Stimulated activated CD8-positive, alpha-beta memory T cell treated with anti-CD3 and anti-CD28 coated beads, Interleukin-12 subunit alpha, Interleukin-12 subunit beta, amount 100 ng/mL, for 1 hour (primary cell): ENCODE measurements at places on chromosomes 11 and 22.

- no peak for DNase-seq
Measured at GRCh38 chr11:92324890-92325289, 100.3 kb downstream of the FAT3 start.

DNA sequence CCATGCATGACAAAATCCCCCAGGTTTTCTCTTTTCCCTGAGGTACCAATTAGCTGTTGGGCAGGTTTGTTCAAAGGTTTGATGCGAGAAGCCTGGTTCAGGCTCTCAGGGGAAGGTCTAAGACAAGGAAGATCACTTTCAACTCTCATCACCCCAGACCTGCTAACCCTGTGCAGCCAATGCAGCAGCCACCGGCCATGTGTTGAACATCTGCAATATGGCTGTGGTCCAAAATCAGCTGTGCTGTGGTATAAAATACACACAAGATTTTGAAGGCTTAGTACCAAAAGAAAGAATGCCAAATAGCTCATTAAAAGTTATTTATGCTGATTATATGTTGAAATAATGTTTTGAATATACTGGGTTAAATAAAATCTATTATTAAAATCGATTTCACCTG is 58.5 kb downstream of the SMCO4 start:
- DNase-seq = no peak

GRCh38 chr11:10925149-10925926 is 67.5 kb upstream of the ZBED5 start:
- no peak for DNase-seq

DNA sequence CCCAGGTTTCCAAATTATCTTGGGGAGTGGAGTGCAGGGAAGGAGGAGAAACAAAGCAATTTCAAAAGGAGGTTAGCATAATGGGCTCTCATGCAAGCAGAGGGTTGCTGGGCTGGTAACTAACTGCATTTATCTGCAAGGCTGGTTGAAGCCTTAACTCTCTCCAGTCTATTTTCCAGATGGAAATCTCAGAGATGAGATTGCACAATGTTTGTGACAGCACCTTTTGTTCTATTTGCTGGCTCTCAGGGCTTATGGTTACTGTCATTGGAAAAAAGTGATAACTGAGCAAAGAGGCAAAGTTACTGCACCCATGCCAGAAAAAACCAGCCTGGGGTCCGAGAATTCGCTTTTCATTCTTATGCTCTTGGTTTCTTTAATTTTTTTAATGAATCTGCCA is 33.2 kb downstream of the ABCC8 start:
- DNase-seq = no peak

- no peak for DNase-seq
Measured at GRCh38 chr11:96014217-96014616, 90.3 kb upstream of the MTMR2 start.

- DNase-seq = no peak
Measured at GRCh38 chr22:17232406-17232805, 13.2 kb upstream of the ADA2 start.

DNA sequence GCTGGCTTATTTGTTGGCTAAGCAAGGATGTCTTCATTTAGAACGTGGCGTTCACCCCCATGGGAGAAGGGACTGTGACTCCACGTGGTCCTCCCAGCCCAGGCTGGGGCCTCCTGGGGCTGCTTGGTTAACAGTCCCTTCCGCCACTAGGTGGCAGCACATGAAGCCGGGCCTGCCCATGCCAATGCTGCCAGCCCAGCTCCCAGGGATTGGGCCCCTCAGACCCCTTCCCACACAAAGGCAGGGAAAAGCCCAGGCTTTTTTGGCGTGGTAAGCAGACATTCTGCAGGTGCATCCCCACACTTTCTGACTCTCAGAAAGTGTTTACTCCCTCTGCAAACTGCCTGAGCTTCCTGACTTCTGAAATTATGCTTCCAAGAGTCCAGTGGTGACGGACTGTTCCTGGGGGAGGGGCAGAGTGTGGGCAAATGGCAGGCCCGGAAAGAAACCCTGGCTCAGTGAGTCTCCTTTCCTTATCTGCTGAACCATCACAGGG is 3.1 kb downstream of the CBX6 start:
- peak; percentile 77 for DNase-seq

DNA sequence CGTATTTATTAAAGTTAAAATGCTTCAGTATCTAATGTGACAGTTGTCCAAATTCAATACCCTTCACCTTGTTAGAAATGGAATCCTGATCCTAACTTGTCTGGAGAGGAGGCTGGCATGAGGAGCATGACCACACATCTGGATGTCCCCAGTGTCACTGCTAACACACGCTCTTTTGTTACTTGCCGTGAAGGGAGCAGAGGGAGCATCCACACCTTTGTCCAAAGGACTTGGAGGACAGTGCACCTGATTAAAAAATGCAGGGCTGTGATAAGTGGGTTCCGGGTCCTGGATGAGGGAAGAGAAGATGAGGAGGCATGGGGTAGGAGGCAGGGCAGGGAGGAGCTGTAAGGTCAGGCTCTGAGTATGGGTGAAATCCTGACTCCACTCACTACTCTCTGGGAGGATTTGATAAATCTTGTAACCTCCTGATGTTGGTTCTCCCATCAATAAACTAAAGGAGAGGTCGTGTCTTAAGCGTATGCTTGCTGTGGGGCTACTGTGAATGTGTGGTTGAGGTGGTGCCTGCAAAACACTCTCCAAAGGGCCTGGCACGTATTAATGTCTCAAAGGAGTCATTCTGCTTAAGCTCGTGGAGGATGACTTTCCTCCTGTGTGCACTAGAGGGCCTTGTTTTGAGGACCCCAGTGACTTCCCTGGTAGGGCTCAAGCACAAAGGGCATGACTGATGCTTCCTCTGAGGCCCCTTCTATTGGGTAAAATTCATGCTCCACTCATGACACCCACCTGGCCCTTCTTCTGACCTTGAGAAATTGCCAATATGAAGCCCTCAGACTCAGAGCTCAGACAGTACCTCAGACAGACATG is 16.8 kb upstream of the IGLL5 start:
- no peak for DNase-seq

DNA sequence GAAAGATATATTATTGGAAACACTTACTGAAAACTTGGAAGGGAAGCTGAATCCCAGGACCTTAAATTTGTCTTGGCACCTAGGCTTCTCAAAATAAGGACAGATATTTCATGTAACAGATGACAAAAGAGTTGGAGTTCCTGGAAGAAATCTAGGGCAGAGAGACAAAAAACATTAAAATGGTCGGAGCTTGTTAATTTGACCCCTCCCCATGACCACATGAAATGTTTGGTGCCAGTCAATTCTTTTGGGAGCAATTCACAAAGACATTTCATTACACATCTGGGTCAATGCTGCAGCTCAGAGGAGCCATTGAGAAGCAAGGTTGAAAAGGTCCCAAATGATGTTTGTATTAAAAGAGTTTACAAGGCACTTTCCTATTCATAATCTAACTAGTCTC is 162.0 kb upstream of the GUCY1A2 start:
- no peak for DNase-seq

GRCh38 chr11:65636108-65637031 is 1.5 kb upstream of the SIPA1 start:
- DNase-seq = no peak

- DNase-seq = no peak
Measured at GRCh38 chr11:67635231-67635521, 4.4 kb downstream of the TBX10 start.

DNA sequence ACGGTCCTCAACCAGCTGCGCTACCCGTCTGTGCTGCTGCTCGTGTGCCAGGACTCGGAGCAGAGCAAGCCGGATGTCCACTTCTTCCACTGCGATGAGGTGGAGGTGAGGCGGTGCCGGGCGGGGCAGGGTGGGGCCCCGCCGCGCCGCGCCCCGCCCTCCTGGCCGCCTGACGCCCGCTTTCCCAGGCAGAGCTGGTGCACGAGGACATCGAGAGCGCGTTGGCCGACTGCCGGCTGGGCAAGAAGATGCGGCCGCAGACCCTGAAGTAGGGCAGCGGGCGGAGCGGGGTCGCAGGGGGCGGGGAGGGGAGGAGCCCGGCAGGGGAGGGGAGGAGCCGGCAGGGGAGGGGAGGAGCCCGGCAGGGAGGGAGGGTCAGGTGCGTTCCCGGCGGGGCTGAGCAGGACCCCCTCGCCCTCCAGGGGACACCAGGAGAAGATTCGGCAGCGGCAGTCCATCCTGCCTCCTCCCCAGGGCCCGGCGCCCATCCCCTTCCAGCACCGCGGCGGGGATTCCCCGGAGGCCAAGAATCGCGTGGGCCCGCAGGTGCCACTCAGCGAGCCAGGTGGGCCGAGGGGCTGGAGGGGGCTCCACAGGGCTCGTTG is 14.7 kb downstream of the EPS8L2 start:
- DNase-seq = no peak

GRCh38 chr11:98099371-98099770 is 921.4 kb upstream of the CNTN5 start:
- no peak for DNase-seq
